ENCODE measurements at places on chromosomes 5 and 9. TPM values are rescaled to one million over a fixed set of nuclear protein-coding genes. Genes with fewer than 3 reads are reported as not detected.
A peak's percentile ranks its signal among the peaks of the same experiment; 100 is the strongest.

Gene WDR31
- total RNA-seq, result 0.21 TPM

DNA sequence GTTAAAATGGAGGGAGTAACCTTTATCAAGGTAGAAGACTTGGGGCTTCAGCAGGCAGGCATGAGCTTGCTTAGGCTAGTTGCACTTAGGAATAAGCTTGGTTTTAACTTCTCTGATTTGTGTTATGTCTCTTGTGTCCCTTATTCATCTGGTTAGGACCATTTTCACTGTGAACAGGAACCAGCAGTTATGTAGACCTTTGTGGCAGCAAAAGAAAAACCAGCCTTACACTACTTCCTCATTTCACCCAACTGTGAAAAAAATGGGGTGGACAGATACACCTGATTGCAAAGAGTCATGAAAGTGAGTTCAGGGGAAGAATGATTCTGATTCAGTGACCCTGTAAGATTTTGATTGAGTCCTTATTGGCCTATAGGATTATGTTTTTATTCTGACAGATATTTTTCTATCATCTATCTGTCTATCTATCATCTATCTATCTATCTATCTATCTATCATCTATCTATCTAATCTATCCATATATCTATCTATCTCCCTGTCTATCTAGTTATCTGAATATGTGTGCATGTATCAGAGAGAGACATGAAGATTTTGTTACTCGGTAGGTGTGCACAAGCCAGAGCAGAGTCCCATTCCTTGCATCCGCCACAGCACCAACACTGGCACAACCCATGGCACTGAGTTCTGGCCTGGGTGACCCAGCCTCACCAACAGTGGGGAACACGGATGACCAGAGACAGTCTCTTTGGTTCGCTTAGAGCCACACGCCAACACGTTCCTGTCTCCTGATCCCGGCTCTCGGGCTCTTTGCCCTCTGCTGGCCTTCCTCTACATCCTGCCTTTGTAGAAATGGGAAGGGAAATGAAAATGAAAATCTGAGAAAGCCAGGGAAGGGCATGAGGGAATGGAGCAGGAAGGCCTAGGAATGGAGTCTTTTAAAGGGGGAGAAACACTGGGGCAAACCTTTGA lies 1.3 kb upstream of the ZNF366 start:
- H3K27me3 ChIP-seq, result no peaks in the 10 kb centered on the region
- peak overlapping the region; percentile 71 for H3K27ac ChIP-seq
- no peaks in the 10 kb centered on the region for H3K36me3 ChIP-seq
- H3K4me3 ChIP-seq, result no peak overlapping the region

DNA sequence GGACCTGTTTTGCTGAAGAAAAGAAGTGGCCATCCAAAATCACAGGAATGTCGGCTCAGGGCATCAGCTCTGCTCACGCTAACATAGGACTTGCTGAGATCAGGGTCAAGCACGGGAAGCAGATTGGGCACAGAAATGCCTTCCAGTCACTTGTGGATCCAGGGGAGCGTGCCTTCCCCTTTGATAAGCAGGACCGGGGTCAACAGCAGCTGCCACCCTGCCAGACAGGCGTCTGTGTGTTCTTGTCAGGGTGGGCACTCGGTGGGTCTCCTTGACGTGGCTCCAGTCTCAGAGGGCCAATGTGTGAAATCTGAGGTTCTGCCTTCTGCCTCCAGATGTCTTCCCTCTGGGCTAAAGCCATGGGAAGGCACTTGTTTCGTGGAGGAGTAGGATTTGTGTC lies 313.7 kb upstream of the IRX4 start:
- no peaks in the 10 kb centered on the region for H3K36me3 ChIP-seq
- H3K27ac ChIP-seq, result no peak overlapping the region
- DNase-seq, result no peak
- H3K27me3 ChIP-seq, result no peaks in the 10 kb centered on the region

DNA sequence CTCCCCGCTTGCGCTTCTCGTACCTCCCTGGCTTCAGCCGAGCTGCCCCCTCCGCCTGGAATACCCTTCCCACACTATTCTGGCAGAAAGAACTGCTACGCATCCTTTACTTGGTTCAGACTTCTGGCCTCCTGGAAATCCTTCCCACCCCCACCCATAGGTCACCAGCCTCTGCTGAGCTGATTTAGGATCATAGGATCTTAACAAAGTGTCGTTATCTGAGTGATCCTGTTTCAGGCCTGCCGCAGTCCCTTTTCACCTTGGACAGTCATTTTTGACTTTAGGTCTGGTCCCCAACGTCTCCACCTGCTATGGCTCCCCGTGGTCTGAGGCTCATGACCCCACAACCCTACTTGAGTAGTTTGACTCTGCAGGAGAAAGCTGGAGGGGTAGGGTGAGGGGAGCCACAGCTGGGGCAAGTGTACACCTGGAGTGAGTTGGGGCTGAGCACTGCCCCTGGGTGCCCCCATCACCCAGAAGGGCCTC lies 27.3 kb downstream of the EGR1 start:
- peak overlapping the region; percentile 42 for H3K27ac ChIP-seq
- peak overlapping the region; percentile 57 for H3K4me3 ChIP-seq
- H3K27me3 ChIP-seq, result no peaks in the 10 kb centered on the region
- H3K4me1 ChIP-seq, result peaks cover 31% of the 10 kb centered on the region

- no peak for DNase-seq
- no peaks in the 10 kb centered on the region for H3K36me3 ChIP-seq
- H3K4me1 ChIP-seq, result peaks cover 18% of the 10 kb centered on the region
- H3K27me3 ChIP-seq, result no peaks in the 10 kb centered on the region
Measured at GRCh38 chr5:135234242-135234641, 164.8 kb downstream of the MACROH2A1 start.

- no peak overlapping the region for H3K27ac ChIP-seq
- no peak for DNase-seq
- H3K36me3 ChIP-seq, result peaks cover 5% of the 10 kb centered on the region
- H3K27me3 ChIP-seq, result no peaks in the 10 kb centered on the region
- H3K4me3 ChIP-seq, result no peak overlapping the region
Measured at GRCh38 chr5:9108162-9108561, 437.7 kb downstream of the SEMA5A start.

Gene SPINK4
- not detected for total RNA-seq

Gene MAMDC2
- 3.4 TPM for total RNA-seq

Gene ZNF483
- 3.1 TPM for total RNA-seq

DNA sequence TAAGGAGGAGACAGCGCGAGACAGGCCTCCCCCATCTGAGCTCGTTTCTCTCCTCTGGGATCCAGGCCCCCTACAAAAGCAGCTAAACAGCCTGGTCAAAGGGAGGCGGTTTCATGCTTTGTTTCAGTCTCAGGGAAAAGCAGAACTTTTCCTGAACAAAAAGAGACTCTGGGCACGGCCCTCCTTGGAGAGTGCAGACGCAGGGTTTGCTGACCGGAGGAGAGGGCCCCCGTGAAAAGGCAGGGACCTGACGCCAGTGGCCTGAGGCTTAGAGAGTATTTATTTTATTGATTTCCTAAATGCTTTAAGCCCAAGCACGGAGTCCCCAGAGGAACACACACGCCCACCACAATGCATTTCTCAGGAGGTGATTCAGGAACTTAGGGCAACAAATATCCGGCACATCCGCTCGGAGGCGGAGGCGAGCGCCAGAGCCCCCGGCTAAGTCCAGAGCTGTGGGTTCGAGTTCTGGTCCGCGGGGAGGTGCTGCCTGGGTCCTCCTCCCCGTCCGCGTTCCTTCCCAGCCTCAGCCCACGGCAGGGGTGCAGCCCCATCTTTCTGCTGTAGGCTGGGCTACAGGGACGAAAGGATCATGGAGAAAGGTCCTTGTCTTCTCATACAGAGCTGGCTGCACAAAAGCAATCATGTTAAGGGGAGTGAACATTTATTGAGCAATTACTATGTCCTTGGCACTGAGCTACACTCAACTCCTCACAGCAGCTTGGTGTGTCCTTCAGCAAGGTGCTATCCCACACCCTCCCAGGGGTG lies 40.0 kb downstream of the PTGES start:
- H3K4me3 ChIP-seq, result peak overlapping the region; percentile 4
- no peaks in the 10 kb centered on the region for H3K36me3 ChIP-seq
- no peaks in the 10 kb centered on the region for H3K27me3 ChIP-seq
- H3K27ac ChIP-seq, result peak overlapping the region; percentile 84
- H3K4me1 ChIP-seq, result peaks cover 72% of the 10 kb centered on the region

- no peaks in the 10 kb centered on the region for H3K36me3 ChIP-seq
- H3K27me3 ChIP-seq, result no peaks in the 10 kb centered on the region
- H3K4me1 ChIP-seq, result no peaks in the 10 kb centered on the region
- H3K27ac ChIP-seq, result no peak overlapping the region
Measured at GRCh38 chr9:79173932-79174331, 397.8 kb upstream of the TLE4 start.

All from ascending aorta (tissue), 2 donors.